ENCODE measurements at places on chromosomes 5 and 9.

GRCh38 chr9:2781336-2781735 lies 62.6 kb downstream of the PUM3 start:
- no peak for DNase-seq

DNA sequence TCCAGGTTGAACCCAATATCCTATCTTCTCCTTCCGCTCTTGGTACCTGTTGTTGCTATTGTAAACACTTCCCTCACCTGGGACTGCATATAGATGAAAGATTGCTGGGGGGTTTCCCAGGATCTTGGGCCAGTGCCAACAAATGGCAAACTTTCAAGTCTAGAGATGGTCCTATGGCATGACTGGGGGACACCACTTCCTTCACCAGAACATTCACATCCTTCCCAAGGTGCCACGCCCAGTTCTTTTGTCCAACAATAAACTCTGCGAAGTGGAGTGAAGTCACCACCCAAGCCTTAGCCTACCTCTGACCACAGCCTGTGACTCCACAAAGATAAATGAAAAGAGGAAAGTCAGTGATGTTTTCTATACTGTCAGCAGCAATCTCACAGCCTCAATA lies 34.4 kb downstream of the DOCK8 start:
- no peak for DNase-seq

- DNase-seq = no peak
Measured at GRCh38 chr5:149181732-149182131, 40.4 kb downstream of the ABLIM3 start.

DNA sequence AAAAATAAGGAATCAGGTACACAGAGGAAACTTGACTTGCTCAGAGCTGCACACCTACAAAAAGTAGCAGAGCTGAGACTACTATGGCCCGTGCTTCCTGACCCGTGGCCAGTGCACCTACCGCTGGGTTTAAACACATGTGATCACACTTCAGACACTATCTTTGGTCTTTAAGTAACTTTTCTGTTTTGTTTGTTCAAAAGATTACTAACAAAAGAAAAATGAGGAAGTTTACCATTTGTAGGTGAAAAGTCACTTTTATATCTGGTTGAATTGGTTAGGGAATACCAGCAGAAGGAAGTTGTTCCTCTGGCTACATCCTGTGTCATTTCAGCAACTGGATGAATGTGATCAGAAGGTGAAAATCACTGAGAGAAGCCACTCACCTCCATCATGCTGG lies 6.5 kb upstream of the SYK start:
- no peak for DNase-seq

- no peak for DNase-seq
Measured at GRCh38 chr5:43839218-43839617, 236.2 kb downstream of the NNT start.

Data from posterior vena cava (tissue), 2 donors.